Cortex of kidney (tissue), 1 donor: ENCODE measurements at places on chromosomes 5 and 9.

GRCh38 chr9:2916382-2916985, 72.6 kb upstream of the PUM3 start:
- no peak for DNase-seq

DNA sequence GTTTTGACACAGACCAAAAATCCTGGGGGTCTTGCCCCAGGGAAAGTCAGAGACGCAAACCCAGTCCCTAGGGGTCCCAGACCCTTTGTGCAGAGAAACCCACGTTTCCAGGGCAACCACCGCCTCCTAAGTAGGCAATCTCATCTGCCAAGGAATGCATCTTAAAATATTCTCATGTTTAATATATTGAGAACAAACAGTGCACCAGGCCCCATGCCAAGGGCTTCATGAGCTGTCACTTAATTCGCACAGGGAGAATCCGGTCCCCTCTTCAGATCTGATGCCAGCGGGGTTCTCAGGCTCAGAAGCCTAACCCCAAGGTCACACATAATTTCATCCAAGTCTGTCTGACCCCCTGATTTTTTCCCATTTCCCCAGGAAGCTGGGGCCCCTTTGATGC, 28.8 kb downstream of the CPLX2 start:
- DNase-seq = no peak

DNA sequence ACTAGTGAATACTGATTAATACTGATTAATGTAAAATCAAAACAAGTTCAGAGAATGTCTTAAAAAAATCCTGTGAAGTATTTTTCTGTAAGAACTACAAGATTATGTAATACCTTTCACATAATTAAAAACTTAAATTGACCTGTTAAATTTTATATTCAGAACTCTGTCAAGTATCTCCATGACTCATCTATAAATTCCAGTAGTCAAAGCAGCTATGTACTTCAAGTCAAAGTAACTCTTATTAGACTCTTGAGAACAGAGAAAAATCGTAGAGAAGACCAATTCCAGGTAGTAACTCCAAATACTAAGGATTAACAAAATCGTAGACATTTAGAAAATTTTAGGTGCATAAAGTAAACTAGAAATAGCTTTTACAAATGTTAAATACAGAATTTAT, 77.1 kb downstream of the HOMER1 start:
- no peak for DNase-seq

- DNase-seq = no peak
These were observed 251.2 kb downstream of the CHSY3 start for GRCh38 chr5:130155345-130156011.

GRCh38 chr5:32307769-32308194, 5.0 kb downstream of the MTMR12 start:
- no peak for DNase-seq

DNA sequence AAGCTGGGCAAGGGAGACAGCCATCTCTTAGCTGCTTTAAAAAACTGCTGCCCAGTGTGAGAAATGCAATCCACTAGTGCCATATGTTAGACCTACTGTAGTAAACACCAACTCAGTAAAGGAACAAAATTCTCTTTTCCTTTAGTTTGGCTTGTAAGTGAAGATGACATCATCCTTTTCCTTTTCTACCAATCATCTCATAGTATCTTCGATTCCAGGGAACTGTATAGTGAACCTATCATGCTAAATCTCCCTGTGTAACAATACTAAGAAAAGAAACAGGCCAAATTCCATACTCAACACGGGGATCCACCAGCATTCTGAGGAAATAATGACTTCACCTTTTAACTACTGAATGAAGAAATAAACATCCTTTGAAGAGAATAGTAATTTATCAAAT, 100.1 kb downstream of the RAPGEF6 start:
- DNase-seq = no peak

DNA sequence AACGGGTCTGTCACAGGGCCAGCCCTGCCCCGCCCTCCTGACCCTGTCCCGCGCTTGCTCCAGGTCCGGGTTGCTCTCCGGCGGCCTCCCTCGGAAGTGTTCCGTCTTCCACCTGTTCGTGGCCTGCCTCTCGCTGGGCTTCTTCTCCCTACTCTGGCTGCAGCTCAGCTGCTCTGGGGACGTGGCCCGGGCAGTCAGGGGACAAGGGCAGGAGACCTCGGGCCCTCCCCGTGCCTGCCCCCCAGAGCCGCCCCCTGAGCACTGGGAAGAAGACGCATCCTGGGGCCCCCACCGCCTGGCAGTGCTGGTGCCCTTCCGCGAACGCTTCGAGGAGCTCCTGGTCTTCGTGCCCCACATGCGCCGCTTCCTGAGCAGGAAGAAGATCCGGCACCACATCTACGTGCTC, 4.2 kb downstream of the B4GALT7 start:
- DNase-seq = no peak

DNA sequence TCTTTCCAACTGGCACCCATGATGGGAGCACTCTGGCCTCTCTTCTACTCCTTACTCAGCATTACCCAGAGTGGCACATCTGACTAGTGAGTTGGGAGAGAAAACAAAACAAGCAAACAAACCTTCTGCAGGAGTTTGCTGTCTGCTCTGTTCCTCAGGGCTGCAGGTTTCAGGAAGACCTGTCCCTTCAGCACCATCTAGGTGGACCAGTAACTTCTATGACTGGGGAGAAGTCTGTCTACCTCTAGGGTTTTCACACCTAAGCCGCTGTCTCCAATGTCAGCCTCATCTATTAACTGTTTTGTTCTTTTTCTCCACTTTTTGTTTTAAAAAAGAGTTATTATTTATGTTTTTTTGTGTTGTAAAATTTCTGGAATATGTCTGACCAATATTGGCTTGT, 58.7 kb downstream of the RAB3C start:
- no peak for DNase-seq
